ENCODE measurements at places on chromosomes 6 and 20. TPM values are rescaled to one million over a fixed set of nuclear protein-coding genes. Genes with fewer than 3 reads are reported as not detected.

TMEM239 gene
- not detected for total RNA-seq

PRSS16 gene
- 27.9 TPM for total RNA-seq

MOXD1 gene
- not detected for total RNA-seq

CDSN gene
- total RNA-seq = 0.16 TPM

TNNC2 gene
- total RNA-seq = 0.79 TPM

MYMX gene
- total RNA-seq = not detected

KIF25 gene
- not detected for total RNA-seq

SLC32A1 gene
- total RNA-seq = not detected

MDFI gene
- total RNA-seq = 59.1 TPM

DNA sequence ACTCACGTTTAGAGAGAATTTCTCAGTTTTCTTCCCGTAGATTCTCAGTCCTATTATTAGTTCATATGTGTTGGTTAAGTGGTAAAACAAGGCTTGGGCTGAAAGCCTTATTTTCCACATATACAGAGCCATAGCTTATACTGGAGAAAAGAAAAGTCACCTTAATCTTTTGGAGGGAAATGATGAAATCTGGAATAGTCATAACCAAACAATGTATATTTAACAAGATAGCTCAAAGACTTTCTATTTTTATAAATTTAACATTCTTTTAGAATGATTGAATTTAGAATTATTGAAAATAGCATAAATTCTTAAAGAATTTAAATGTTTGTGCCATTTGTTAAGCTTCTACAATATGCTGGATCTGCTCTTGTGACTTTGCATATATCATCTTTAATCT, 85.8 kb downstream of the CDKAL1 start:
- no peak for DNase-seq

- peak; percentile 54 for DNase-seq
Measured at GRCh38 chr6:88004707-88005106, 42.9 kb upstream of the SPACA1 start.

DNA sequence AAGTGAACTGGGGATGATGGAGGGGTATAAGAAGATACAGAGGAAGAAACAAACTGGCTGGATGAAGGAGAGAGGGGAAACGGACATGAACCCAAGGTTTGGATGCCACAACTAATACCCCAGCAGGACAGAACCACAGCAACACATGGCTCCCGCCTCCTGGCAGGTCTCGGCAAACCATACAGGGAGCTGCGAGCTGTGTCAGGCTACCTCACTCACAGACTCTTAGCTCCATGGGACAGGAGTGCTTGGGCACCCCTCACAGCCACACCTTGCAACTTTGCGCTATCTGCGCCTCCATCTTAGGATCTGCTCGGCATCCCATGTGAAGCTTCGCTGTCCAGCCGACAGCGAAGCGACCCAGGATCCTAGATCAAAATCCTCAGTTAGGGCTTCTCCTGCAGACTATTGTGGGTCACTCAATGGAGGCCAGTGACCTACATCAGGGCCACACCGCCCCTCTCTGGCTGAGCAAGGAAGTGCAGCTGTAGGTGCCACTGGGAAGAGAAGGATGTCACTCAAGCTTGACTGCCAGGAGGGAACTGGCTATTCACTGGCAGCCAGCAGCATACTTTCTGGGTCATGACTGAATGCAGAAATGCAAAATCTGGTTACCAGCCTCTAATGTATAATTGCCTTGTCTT, 174.4 kb upstream of the RIN2 start:
- DNase-seq = peak; percentile 67

DNA sequence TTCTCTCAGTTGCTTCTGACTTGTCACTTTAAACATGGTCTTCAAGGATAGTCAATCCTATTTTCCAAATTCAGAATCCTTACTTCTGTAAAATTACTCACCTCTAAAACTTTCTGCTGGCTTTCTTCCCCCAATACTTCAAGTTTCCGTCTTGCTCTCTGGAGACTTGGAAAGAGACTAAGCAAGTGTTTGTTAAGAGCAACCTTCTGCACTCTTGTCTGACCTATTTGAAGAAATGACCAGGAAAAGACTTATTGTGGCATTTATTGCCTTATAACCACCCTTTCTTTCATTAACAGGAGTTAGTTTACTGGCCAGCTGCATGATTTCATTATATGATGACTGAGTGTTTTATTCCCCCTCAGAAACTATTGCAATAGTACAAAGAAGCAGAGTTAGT, 181.0 kb downstream of the TBC1D7 start:
- no peak for DNase-seq

GRCh38 chr6:33405386-33405940, 5.4 kb upstream of the PHF1 start:
- no peak for DNase-seq

- DNase-seq = no peak
Measured at GRCh38 chr20:25007491-25008305, 15.1 kb upstream of the APMAP start.

DNA sequence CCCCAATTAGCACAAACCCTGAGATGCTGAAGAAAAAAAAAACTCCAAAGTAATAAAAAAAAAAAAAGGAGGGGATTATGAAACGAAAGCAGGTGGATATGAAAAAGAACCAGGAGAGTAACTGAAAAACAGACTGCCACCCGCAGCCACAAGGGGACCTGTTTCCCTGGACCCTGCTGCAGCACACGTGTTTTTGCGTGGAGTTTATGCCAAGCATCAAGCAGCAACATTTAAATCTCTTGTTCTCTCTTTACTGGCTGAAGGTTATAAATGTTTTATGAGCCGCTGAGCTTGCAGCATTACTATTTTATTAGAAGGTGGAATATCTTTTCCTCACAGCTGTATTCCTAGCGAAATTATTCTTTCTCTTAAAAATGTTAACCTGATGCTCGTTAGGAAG, 131.6 kb upstream of the OLIG3 start:
- DNase-seq = no peak

DNA sequence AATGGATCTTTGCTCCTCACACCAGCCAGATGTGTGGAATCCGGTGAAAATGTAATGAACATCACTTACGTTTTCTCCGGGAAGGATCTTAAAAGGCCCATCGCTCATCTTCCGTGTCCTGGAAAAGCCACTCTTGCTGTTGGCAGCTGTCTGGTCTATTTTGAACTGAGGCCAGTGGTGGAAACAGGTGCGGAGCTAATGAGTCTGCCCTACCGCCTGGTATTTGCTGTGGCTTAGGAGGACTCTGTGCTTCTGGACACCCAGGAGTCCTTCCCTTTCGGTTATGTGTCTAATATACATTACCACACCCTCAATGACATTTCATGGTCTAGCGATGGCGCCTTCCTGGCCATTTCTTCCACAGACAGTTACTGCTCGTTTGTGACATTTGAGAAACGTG, 264.2 kb upstream of the PREP start:
- no peak for DNase-seq

DNA sequence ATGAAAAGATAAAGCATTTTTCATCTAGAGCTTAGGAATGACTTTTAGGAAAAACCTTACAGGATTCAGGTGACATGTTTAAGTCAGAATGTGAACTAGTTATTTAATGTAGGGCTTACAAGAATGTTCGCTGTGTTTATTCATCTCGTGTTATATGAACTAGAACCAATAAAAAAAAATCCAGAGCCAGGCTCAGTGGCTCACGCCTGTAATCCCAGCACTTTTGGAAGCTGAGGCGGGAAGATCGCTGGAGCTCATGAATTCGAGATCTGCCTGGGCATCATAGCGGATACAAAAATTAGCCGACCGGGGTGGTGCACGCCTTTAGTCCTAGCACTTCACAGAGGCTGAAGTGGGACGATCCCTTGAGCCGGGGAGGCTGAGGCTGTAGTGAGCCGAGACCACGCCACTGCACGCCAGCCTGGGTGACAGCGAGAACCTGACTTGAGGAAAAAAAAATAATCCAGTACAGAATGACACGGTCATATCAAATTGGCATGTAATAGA, 46.3 kb downstream of the OR2B2 start:
- DNase-seq = no peak

- no peak for DNase-seq
Measured at GRCh38 chr6:152700427-152700826, 2.7 kb downstream of the MYCT1 start.

- no peak for DNase-seq
Measured at GRCh38 chr6:15712797-15713196, 50.0 kb upstream of the DTNBP1 start.

- DNase-seq = no peak
Measured at GRCh38 chr6:36210182-36210581, 13.6 kb downstream of the BRPF3 start.

DNA sequence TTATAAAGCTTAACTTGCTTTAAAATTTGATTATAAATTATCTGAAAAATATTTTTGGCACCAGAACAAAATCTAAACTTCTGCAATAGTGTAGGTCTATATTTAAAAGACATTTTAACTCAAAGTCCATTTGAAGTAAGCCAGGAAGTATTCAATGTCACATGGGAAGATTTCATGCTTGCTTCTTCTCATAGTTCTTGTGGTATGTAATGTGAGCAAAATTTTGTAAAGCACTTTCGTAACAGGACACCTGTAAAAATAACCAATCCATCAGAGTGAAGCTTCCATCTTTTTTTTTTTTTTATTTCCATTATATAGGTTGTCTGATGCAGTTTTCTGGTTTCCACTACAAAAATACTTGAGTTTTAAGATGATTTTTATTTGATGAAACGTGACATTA, 386.1 kb downstream of the LAMA2 start:
- no peak for DNase-seq

DNA sequence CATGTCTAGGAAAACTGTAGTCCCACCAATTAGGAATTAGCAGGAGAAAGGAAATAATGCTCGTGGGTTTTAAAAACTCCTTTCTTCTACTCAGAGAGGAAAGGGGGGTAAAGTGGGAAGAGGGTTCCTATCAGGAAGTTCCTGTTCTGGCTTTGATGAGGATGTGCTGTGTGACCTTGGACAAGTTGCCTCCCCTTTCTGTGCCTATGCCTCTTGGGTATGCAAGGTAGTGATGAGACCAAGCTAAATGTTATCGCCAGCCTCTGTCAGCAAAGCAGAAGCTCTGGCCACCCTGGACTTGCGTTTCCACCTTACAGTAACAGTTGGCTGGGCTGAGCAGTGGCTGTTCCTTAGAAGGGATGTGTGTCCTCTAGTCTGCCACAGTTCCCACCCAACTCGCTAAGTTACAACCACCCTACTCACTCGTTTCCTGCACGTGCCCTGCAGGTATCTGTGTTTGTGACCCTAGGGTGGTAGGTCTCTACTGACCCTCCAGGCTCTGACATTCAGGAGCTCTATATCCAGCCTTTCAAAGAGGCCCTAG, 110.0 kb downstream of the PREX1 start:
- DNase-seq = no peak

- DNase-seq = no peak
Measured at GRCh38 chr6:22101163-22101562, 195.7 kb downstream of the PRL start.

- peak; percentile 30 for DNase-seq
Measured at GRCh38 chr20:34472246-34472925, 43.8 kb upstream of the DYNLRB1 start.

DNA sequence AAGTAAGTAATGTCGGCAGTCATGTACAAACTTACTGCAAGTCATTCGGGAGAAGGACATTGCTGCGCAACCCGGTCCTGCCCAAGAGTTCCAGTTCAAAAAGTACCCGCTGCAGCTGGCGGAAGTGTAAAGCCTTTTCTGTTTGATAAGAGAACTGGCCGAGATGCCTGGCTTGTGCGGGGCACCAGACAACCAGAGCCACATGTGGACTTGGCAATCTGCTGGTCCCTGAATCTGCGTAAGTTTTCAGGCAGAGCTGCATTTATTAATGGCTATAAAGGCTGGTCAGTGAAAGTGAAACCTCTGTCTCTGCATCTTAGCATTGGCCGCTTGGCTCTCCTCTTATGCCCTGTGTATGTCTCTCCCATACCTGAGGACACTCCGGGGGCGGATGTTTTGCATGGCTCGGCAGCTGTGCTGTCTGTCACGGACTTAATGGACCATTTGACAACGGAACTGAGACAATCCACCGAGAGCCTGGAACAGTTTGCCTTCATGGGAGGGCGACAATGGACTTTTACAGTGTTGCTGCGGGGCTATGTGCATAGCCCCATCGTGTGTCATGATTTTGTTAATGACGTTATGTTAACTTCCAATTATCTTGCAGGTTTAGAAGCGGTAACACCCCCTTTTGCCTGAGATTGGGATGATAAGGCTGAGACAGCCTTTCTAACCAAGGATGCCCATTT, 19.8 kb upstream of the RGS17 start:
- no peak for DNase-seq

DNA sequence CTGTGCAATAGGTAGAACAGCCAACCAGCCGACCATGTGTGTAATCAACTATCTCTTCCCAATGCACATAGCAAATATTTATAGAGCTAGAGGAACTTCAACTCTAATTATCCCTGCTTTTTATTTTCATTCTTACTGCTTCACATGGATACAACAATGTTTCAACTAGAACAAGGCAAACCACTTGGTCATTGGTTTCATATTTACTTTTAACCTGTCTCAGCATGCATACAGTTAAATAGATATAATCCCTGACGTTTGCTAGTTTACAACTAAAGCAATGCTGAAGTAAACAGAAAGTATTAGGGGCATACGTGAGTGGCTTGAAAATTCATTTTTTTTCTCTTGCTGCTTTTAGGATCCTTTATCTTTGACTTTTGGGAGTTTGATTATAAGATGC, 318.5 kb upstream of the MAP3K7 start:
- no peak for DNase-seq

DNA sequence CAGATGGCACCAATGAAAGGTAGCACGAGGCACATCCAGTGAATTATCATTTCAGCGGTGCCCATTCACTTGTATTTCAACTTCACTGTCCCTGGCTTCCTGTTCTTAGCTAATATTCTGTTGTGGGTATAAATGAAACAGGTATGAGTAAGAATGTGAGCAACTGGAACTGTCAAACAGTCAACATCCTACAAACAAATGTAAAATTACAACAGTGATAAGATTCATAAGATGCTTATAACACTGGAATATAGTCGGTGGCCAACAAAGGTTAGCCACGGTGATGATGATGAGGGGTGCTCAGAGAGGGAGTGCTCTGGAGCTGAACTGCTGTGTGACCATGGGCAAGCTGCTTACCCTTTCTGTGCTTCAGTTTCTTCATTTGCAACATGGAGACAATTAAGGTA, 74.9 kb upstream of the TOX2 start:
- no peak for DNase-seq

- DNase-seq = no peak
Measured at GRCh38 chr20:40953416-40953815, 75.2 kb upstream of the TOP1 start.

- peak; percentile 40 for DNase-seq
Measured at GRCh38 chr6:142570221-142570671, 268.4 kb downstream of the ADGRG6 start.

DNA sequence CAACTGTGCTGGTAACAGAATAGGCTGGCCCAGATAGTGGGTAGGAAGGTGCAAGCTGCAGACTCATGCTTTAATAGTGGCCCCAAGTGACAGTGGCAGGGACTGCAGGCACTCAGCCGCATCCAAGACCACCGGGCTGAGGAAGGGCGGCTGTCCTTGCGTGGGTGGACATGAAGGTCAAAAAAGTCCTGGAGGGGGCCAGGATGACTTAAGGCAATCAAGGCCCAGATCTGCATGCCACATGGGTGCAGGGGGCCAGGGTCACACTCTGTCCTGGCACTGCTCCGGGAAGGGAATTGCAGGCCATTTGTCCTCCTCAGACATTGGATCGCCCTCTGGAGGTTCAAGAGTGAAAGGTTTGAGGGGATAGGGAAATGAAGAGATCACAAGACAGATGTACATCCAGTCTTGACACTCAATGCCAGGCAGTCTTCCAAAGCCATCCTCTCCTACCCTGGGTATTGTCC, 10.4 kb upstream of the VNN2 start:
- peak; percentile 67 for DNase-seq

GRCh38 chr20:40997116-40997515, 31.5 kb upstream of the TOP1 start:
- no peak for DNase-seq

GRCh38 chr20:5143851-5144250, 17.0 kb downstream of the CDS2 start:
- no peak for DNase-seq

All from MCF 10A (cell line).